Gastrocnemius medialis (tissue), 4 donors: ENCODE measurements at places on chromosomes 5 and 9. TPM values are rescaled to one million over a fixed set of nuclear protein-coding genes. Genes with fewer than 3 reads are reported as not detected.

DNA sequence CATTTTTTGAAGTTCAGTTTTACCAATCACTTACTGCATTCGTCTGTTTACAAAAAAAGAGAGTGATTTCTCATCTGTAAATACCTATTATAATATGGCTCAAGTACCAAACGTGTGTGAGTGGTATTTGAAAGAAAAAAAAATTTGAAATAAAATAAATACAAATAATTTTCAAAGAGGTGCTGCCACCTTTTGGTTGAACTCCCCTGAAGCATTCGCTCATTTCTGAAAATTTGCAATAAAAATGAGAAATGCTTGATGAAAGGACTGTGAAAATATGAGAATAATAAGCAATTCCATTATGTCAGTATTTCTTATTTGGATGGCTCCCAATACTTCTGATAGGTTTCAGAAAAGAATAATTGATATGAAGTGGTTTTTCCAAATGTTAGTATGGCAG lies 409.9 kb downstream of the CTNND2 start:
- DNase-seq: no peak
- no peaks in the 10 kb centered on the region for H3K27me3 ChIP-seq
- no peaks in the 10 kb centered on the region for H3K4me1 ChIP-seq
- H3K36me3 ChIP-seq: no peaks in the 10 kb centered on the region

- H3K4me3 ChIP-seq: no peak overlapping the region
- peaks cover 2% of the 10 kb centered on the region for H3K4me1 ChIP-seq
- no peaks in the 10 kb centered on the region for H3K27me3 ChIP-seq
- no peak overlapping the region for H3K27ac ChIP-seq
- H3K36me3 ChIP-seq: no peaks in the 10 kb centered on the region
Observed at GRCh38 chr5:158848634-158849033, 251.1 kb downstream of the EBF1 start.

GRCh38 chr5:158886957-158887356 lies 212.8 kb downstream of the EBF1 start:
- no peaks in the 10 kb centered on the region for H3K36me3 ChIP-seq
- DNase-seq: no peak
- no peak overlapping the region for H3K4me3 ChIP-seq
- no peak overlapping the region for H3K27ac ChIP-seq

GRCh38 chr5:85143138-85143537 lies 758.5 kb upstream of the EDIL3 start:
- no peak overlapping the region for H3K4me3 ChIP-seq
- no peak overlapping the region for H3K27ac ChIP-seq
- DNase-seq: no peak
- no peaks in the 10 kb centered on the region for H3K4me1 ChIP-seq

- H3K36me3 ChIP-seq: no peaks in the 10 kb centered on the region
- no peak overlapping the region for H3K4me3 ChIP-seq
- no peaks in the 10 kb centered on the region for H3K4me1 ChIP-seq
- no peak overlapping the region for H3K27ac ChIP-seq
- H3K27me3 ChIP-seq: no peaks in the 10 kb centered on the region
Observed at GRCh38 chr5:133480866-133481265, 131.5 kb downstream of the FSTL4 start.

Gene ZNG1E
- 9.6 TPM for total RNA-seq

GRCh38 chr9:112757282-112757883 lies 6.8 kb downstream of the SNX30 start:
- H3K4me3 ChIP-seq: peak overlapping the region; percentile 1
- H3K27me3 ChIP-seq: no peaks in the 10 kb centered on the region
- DNase-seq: no peak
- H3K4me1 ChIP-seq: peaks cover 23% of the 10 kb centered on the region
- H3K36me3 ChIP-seq: no peaks in the 10 kb centered on the region

DNA sequence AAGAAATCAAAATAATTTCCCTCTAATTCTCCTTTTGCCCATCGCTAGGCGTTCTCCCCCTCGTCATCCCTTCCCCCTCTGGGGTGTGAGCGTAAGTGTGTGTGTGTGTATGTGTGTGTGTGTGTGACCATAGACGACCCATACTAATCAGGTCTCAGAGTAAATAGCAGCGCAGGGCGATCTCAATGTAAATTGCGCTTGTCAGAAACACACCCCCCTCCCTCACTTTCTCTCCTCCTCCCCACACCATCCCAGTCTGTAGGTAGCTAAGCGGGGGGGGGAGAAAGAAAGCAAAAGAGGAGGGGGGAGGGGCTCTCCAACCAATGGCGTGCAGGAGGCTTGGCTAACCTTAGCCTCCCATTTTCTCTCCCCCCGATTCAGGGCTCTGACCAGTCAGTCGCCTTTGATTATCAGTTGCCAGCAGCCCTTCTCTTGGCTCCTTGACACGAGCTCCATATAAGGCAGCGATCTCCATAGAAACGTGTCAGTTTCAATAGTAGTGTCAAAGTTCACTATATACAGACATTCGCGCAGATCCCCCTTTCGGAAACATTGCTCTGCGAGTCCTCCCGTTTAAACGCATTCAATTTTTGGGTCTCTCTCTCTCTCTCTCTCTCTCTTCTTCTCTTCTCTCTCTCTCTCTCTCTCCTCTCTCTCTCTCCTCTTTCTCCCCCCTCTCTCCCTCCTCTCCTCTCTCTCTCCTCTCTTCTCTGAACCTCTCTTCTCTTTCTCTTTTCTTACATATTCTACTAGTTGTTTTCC lies at the start of gene NR2F1:
NR2F1 (plus strand) TSS at position 546 of the 762 bp plus-strand sequence. CDS start 1,802 bp downstream, outside the sequence.
- H3K4me3 ChIP-seq: peak within 1 kb of the TSS; percentile 54
- no peak within 1 kb of the TSS for H3K27ac ChIP-seq

GRCh38 chr5:179122411-179123108 lies 62.4 kb downstream of the ZNF354C start:
- H3K36me3 ChIP-seq: no peaks in the 10 kb centered on the region
- no peak overlapping the region for H3K4me3 ChIP-seq
- no peak for DNase-seq
- H3K27me3 ChIP-seq: no peaks in the 10 kb centered on the region
- H3K4me1 ChIP-seq: no peaks in the 10 kb centered on the region

DNA sequence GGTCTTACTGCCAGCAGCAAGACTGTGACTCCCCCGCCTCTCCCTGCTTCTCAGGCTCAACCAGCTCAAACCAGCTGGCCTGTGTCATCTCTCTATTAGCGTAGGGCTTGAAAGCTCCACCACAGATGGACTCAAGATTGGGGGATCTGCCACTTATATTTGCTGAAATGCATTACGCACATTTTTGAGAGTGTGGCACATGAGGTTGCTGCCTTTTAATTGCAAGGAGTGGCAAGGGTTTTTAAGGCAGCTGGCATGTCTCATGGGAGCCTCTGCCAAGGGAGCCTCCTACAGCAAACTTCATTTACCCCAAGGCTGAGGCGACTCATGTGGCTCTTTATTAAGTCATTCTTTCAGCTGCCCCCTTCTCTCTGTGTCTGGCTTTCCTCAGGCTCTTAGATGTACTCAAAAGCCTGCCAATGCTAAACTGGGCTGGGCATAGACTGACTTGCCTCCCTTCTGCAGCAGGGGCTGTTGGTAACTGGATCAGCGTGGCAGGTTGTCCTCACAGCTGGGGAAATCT lies 219.3 kb downstream of the SMARCA2 start:
- no peaks in the 10 kb centered on the region for H3K27me3 ChIP-seq
- no peaks in the 10 kb centered on the region for H3K4me1 ChIP-seq
- no peak overlapping the region for H3K27ac ChIP-seq
- no peaks in the 10 kb centered on the region for H3K36me3 ChIP-seq

DNA sequence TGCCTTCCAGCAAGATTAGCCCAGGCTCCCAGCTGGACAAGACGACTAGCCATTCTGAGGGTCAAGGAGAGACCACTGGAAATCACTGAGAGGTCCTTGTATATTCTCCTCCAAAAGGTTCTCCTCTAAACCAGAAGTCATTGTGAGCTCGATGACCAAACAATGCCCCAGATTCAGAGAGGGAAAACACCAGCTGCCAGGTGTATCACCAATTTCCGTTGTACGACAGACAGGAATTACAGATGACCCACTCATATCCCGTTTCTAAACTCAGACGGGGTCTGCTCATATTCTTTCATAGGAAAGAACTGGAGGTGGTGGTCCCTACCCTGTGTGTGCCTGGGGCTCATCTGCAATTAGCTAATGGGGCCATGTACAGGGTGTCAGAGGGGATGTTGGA lies 14.2 kb downstream of the FAXDC2 start:
- no peaks in the 10 kb centered on the region for H3K36me3 ChIP-seq
- no peak for DNase-seq
- H3K27me3 ChIP-seq: no peaks in the 10 kb centered on the region
- H3K27ac ChIP-seq: no peak overlapping the region
- H3K4me3 ChIP-seq: no peak overlapping the region
- H3K4me1 ChIP-seq: peaks cover 7% of the 10 kb centered on the region

DNA sequence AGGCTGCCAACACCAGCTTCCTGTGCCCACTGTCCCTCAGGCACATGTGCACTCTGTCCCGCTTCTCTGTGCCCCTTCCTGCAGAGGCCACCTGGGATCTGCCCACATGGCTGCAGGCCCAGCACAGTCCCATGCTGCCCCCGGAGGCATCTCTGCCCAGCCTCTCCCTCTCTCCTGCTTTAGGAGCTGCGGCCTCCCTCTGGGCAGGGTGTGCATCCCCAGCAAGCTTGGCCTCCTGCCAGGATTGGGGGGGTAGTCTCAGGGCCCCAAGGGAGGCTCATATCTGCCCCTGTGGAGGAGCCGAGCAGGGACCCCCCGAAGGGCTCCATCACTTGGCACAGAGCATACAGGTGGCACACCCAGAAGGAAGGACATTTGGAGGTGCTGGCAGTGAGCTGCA lies 24.8 kb downstream of the FLT4 start:
- no peak overlapping the region for H3K4me3 ChIP-seq
- no peak overlapping the region for H3K27ac ChIP-seq
- no peaks in the 10 kb centered on the region for H3K4me1 ChIP-seq

- H3K4me3 ChIP-seq: no peak overlapping the region
- DNase-seq: no peak
- H3K4me1 ChIP-seq: peaks cover 12% of the 10 kb centered on the region
- H3K36me3 ChIP-seq: no peaks in the 10 kb centered on the region
- no peak overlapping the region for H3K27ac ChIP-seq
Observed at GRCh38 chr9:124007565-124008302, 3.8 kb upstream of the LHX2 start.

GRCh38 chr9:111762556-111762955 lies 32.2 kb downstream of the SHOC1 start:
- DNase-seq: no peak
- H3K4me3 ChIP-seq: no peak overlapping the region
- no peak overlapping the region for H3K27ac ChIP-seq
- H3K27me3 ChIP-seq: no peaks in the 10 kb centered on the region

- H3K36me3 ChIP-seq: no peaks in the 10 kb centered on the region
- H3K27me3 ChIP-seq: no peaks in the 10 kb centered on the region
- no peak for DNase-seq
- H3K27ac ChIP-seq: no peak overlapping the region
Observed at GRCh38 chr5:81708889-81709288, 42.0 kb downstream of the SSBP2 start.

- H3K27me3 ChIP-seq: no peaks in the 10 kb centered on the region
- no peak for DNase-seq
- H3K27ac ChIP-seq: no peak overlapping the region
- H3K4me1 ChIP-seq: no peaks in the 10 kb centered on the region
Observed at GRCh38 chr9:38118862-38119438, 49.9 kb upstream of the SHB start.

- no peak for DNase-seq
- no peak overlapping the region for H3K4me3 ChIP-seq
- no peak overlapping the region for H3K27ac ChIP-seq
- no peaks in the 10 kb centered on the region for H3K27me3 ChIP-seq
Observed at GRCh38 chr5:135376961-135377624, 21.9 kb downstream of the MACROH2A1 start.

GRCh38 chr9:123080444-123080843 lies 47.0 kb downstream of the GPR21 start:
- no peaks in the 10 kb centered on the region for H3K4me1 ChIP-seq
- peaks cover 61% of the 10 kb centered on the region for H3K36me3 ChIP-seq
- no peaks in the 10 kb centered on the region for H3K27me3 ChIP-seq
- no peak overlapping the region for H3K27ac ChIP-seq

Gene TEX48
- total RNA-seq: not detected

GRCh38 chr5:79112703-79113058 lies 1.1 kb downstream of the BHMT start:
- no peak overlapping the region for H3K4me3 ChIP-seq
- H3K27me3 ChIP-seq: peaks cover 22% of the 10 kb centered on the region
- H3K4me1 ChIP-seq: no peaks in the 10 kb centered on the region
- no peaks in the 10 kb centered on the region for H3K36me3 ChIP-seq
- no peak overlapping the region for H3K27ac ChIP-seq

DNA sequence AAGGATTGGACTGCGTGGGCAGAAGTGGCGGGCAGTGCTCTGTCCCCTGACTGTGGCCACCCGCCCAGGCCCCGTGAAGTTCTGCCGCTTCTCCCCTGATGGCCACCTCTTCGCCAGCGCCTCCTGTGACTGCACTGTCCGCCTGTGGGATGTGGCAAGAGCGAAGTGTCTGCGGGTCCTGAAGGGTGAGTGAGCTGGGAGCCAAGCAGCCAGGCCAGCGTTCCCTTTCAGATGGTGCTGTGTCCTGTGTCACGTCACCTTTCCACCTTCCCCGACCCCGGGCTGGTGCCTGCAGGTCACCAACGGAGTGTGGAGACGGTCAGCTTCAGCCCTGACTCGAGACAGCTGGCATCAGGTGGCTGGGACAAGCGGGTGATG lies 2.3 kb downstream of the WDR38 start:
- no peaks in the 10 kb centered on the region for H3K27me3 ChIP-seq
- no peaks in the 10 kb centered on the region for H3K36me3 ChIP-seq
- H3K27ac ChIP-seq: no peak overlapping the region
- peaks cover 49% of the 10 kb centered on the region for H3K4me1 ChIP-seq
- no peak for DNase-seq

Gene NAIF1
- total RNA-seq: 3.6 TPM

GRCh38 chr9:34929506-34930102 lies 28.5 kb upstream of the PHF24 start:
- H3K27me3 ChIP-seq: no peaks in the 10 kb centered on the region
- no peak overlapping the region for H3K4me3 ChIP-seq
- no peak for DNase-seq
- no peaks in the 10 kb centered on the region for H3K36me3 ChIP-seq
- no peak overlapping the region for H3K27ac ChIP-seq

DNA sequence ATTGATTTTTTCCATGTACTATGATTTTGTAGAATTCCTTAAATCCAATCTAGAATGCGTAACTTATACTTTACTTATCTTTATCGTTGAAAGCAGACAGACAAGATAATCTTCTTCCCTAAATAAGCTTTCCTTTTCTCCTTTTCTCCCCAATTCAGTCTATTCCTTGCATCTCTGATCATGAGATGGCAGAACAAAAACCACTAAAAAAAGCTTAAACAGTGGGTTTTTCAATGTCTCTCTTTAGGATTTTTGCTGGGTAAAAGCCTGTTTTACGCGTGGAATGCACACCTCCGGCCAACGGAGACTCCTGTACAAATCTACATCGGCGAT lies 755 bp downstream of the CDKN2B start:
- DNase-seq: no peak
- peaks cover 8% of the 10 kb centered on the region for H3K36me3 ChIP-seq
- peaks cover 20% of the 10 kb centered on the region for H3K4me1 ChIP-seq

Gene ACOT12
- total RNA-seq: 0.53 TPM
